Parietal lobe (tissue), 2 donors: ENCODE measurements at places on chromosomes 1 and 21. TPM values are rescaled to one million over a fixed set of nuclear protein-coding genes. Genes with fewer than 3 reads are reported as not detected.

Gene TMEM125
- total RNA-seq: 0.31 TPM

Gene SPATA46
- not detected for total RNA-seq

Gene LHX8
- 0.31 TPM for total RNA-seq

Gene RCSD1
- 4.4 TPM for total RNA-seq

Gene RGS1
- total RNA-seq: 9.1 TPM

Gene PLEKHA6
- total RNA-seq: 20.3 TPM

Gene APOBEC4
- total RNA-seq: not detected

Gene TSSK3
- not detected for total RNA-seq
